ENCODE measurements at places on chromosomes 7 and 10.

DNA sequence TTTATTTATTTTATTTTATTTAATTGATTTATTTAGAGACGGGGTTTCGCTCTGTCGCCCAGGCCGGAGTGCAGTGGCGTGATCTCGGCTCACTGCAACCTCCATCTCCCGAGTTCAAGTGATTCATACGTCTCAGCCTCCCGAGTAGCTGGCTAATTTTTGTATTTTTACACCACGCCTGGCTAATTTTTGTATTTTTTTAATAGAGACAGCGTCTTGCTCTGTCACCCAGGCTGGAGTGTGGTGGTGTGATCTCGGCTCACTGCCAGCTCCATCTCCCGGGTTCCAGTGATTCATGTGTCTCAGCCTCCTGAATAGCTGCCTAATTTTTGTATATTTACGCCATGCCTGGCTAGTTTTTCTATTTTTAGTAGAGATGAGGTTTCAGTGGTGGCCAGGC lies 34.2 kb downstream of the AP5Z1 start:
- H3K4me3 ChIP-seq = no peak overlapping the region
- H3K27me3 ChIP-seq = no peaks in the 10 kb centered on the region
- no peaks in the 10 kb centered on the region for H3K4me1 ChIP-seq
- no peak for DNase-seq
- H3K36me3 ChIP-seq = no peaks in the 10 kb centered on the region

DNA sequence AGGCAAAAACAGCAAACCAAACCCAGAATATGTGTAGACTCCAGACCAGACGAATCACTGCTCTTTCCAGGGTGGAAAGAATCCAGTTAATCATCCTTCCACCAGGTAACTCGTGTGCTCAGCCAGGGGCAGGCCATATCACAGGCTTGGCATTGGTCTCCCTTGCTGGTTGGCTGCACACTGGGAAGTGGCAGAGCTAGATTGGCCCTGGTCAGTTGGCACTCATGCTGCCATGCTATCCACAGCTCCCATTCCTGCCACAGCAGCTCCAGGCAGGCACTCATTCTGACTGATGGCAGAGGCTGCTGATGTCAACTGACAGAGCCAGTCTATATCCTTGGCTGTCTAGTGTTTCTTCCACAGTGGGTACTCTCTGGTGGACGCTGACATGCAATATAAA lies 9.7 kb upstream of the GDF10 start:
- H3K36me3 ChIP-seq = no peaks in the 10 kb centered on the region
- H3K4me3 ChIP-seq = no peak overlapping the region
- peak; percentile 60 for DNase-seq
- H3K4me1 ChIP-seq = no peaks in the 10 kb centered on the region
- no peaks in the 10 kb centered on the region for H3K27me3 ChIP-seq

DNA sequence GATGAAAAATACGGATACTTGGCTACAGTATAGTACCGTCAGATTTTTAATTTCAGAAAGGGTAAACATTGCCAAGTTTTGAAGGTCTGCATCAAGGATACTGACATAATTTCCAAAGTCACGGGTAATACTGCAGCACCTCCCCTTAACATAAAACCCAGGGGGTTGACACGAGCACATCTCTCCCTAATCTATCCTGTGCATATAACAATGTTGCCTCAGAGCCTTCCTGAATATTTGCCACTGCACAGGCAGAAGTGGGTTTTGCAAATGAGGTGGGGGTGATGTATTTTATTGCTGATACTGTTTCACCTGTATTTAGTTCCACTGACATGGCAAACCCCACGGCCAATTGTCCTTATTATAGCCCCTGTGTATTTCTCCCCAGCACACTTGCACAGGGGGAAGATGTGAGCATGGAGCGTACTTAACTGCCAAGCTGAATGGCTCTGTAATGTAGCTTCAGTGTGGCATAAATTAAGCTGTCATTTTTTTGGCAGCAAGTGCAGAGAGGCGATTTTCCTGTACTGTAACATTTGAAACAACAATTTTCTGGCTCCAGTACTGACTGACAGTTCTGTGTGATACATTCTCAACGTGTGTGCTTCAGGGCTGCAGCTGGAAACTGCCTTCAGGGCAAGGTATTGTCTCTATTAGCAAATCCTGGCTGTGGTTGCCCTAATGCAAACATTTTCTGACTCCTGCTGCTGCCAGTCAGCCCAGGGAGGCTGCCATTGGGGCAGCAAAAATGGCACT lies 299.6 kb upstream of the SP4 start:
- no peaks in the 10 kb centered on the region for H3K36me3 ChIP-seq
- no peak overlapping the region for H3K4me3 ChIP-seq
- H3K27me3 ChIP-seq = no peaks in the 10 kb centered on the region
- no peaks in the 10 kb centered on the region for H3K4me1 ChIP-seq

DNA sequence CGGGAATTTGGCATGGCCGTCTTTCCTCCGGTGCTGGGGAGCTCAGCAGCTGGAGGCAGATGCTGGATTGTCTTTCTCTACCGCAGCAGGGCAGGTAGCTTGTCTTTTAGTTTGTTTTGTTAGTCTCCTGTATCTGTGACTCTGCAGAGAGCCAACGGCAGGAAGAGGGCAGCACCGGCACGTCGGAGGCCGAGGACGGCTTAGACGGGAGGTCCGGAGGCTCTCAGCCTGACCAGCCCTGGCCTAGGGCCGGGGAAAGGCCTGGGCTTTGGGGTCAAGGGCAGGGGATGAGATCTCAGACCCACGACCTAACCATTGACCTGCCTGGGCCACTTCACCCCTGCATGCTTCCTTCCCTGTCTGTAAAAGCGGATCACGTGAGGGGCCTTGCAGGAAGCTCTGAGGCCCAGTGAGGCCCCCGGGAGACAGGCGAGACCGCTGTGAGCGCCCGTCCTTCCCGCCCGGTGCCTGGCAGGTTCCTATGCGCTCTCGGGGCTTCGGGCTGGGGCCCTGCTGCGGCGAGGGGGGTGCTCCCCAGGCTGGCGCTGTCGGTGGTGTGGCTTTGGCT lies 72.7 kb downstream of the LHPP start:
- H3K36me3 ChIP-seq = no peaks in the 10 kb centered on the region
- H3K4me3 ChIP-seq = no peak overlapping the region
- H3K27ac ChIP-seq = no peak overlapping the region
- H3K4me1 ChIP-seq = peaks cover 10% of the 10 kb centered on the region
- DNase-seq = peak; percentile 81

DNA sequence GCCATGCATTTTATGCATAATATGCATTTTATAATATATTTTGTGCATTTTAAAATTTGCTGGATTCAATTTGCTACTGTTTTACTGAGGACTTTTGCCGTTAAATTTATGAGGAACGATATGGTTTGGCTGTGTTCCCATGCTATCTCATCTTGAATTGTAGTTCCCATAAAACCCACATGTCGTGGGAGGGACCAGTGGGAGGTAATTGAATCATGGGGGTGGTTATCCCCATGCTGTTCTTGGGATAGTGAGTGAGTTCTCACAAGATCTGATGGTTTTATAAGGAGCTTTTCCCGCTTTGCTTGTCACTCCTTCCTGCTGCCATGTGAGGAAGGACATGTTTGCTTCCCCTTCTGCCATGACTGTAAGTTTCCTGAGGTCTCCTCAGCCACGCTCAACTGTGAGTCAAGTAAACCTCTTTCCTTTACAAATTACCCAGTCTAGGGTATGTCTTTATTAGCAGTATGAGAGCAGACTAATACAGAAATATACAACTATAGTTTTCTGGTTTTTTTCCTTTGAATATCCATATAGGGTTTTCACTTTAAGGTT lies 201.4 kb upstream of the SH2B2 start:
- no peak overlapping the region for H3K27ac ChIP-seq
- H3K27me3 ChIP-seq = no peaks in the 10 kb centered on the region
- no peaks in the 10 kb centered on the region for H3K36me3 ChIP-seq
- no peak overlapping the region for H3K4me3 ChIP-seq

DNA sequence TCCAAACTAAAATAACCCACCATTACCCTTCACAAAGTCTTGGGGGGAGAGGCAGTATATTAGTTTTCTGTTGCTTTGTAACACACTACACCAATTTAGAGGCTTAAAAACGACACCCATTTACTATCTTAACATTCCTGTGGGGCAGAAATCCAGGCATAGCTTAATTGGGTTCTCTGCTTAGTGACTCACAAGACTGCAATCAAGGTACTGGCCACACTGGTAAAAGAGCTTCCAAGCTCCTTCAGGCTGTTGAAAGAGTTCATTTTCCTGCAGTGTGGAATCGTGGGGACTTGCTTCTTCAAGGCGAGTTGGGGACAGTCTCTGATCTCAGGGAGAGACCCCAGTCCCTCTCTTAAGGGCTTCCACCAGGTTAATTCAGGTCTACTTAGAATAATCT lies 139.1 kb downstream of the XPNPEP1 start:
- no peaks in the 10 kb centered on the region for H3K27me3 ChIP-seq
- no peaks in the 10 kb centered on the region for H3K4me1 ChIP-seq
- no peak overlapping the region for H3K4me3 ChIP-seq
- DNase-seq = no peak
- H3K27ac ChIP-seq = no peak overlapping the region
- no peaks in the 10 kb centered on the region for H3K36me3 ChIP-seq

DNA sequence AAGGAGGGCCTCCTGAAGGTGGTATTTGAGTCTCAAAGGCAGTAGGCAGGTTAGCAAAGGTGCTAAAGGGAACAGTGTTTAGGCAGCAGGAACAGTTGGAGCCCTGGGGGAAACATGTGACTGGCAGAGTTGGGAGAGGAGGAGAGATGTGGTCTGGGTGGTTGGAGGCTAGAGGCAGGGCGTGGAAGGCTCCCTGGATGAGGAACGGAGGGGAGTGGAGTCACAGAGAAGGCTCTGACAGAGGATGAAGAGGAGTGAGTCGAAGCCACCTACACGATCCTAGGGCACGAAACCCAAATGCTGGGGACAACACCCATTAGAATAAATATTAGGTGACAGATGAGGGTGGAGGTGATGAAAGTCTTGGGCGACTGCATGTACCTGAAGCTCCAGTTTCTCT lies 19.6 kb upstream of the MGMT start:
- no peak overlapping the region for H3K27ac ChIP-seq
- no peak overlapping the region for H3K4me3 ChIP-seq
- H3K36me3 ChIP-seq = no peaks in the 10 kb centered on the region
- no peak for DNase-seq
- H3K4me1 ChIP-seq = no peaks in the 10 kb centered on the region
- no peaks in the 10 kb centered on the region for H3K27me3 ChIP-seq

DNA sequence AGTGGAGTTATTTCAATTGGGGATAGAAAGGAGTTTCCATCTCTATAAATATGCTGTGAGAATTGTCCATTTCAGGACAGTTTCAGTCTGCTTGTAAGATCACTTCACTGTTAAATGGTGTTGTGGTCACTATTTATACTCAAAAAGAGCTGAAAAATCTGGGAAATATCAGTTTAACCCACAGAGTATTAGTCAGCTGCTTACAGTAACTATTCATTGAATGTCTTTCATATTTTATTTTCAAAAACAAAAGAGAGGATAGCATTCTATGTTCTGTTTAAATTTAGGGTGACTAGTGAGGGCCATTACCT lies 85.4 kb upstream of the PLXDC2 start:
- H3K4me1 ChIP-seq = no peaks in the 10 kb centered on the region
- H3K27me3 ChIP-seq = no peaks in the 10 kb centered on the region

- H3K36me3 ChIP-seq = no peaks in the 10 kb centered on the region
- H3K4me3 ChIP-seq = no peak overlapping the region
- no peaks in the 10 kb centered on the region for H3K4me1 ChIP-seq
- no peak overlapping the region for H3K27ac ChIP-seq
- DNase-seq = no peak
- H3K27me3 ChIP-seq = no peaks in the 10 kb centered on the region
These were observed 380.3 kb upstream of the ADARB2 start for GRCh38 chr10:2117641-2118040.

GRCh38 chr10:67878133-67878532 lies 6.3 kb upstream of the SIRT1 start:
- no peak overlapping the region for H3K27ac ChIP-seq
- no peak overlapping the region for H3K4me3 ChIP-seq
- DNase-seq = no peak
- no peaks in the 10 kb centered on the region for H3K27me3 ChIP-seq
- no peaks in the 10 kb centered on the region for H3K36me3 ChIP-seq

- no peak overlapping the region for H3K27ac ChIP-seq
- H3K36me3 ChIP-seq = no peaks in the 10 kb centered on the region
- no peak overlapping the region for H3K4me3 ChIP-seq
- H3K4me1 ChIP-seq = no peaks in the 10 kb centered on the region
These were observed 232.6 kb upstream of the FERD3L start for GRCh38 chr7:19377611-19378344.

GRCh38 chr7:16129431-16130110 lies 291.8 kb downstream of the CRPPA start:
- no peaks in the 10 kb centered on the region for H3K27me3 ChIP-seq
- no peak overlapping the region for H3K27ac ChIP-seq
- DNase-seq = no peak
- no peak overlapping the region for H3K4me3 ChIP-seq
- H3K4me1 ChIP-seq = no peaks in the 10 kb centered on the region

DNA sequence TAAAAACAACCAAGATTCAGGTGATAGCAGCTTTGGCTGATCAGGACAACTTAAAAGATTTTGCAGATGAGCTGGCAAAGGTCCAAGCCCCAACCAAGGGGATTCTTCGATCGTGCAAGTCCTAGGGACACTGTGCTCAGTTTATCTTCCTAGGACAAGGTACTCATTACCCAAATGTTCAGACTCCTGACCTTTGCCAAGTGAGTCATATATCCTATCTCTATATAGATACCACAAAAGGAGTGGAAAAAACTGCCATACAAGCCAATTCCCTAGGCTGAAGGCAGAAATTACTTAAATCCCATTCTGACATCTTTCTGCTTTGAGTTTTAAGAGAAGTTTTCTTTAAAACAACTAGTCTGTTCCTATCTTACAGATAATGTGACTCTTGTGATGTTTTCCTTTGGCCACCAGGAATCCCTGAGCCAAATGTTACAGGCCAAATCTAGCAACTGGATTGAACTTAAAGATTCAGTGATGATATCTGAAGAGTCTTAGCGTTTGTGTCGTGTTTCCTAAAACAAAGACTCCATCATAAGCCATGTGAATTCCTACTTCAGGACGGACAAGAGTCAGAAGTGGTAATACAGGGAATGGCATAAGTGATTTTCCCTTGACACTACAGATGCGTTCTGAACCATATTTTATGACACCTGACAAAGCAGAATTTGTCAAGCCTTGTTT lies 142.6 kb upstream of the ASAH2 start:
- no peak for DNase-seq
- H3K4me1 ChIP-seq = no peaks in the 10 kb centered on the region
- no peaks in the 10 kb centered on the region for H3K36me3 ChIP-seq
- H3K27me3 ChIP-seq = no peaks in the 10 kb centered on the region

- H3K36me3 ChIP-seq = no peaks in the 10 kb centered on the region
- peaks cover 6% of the 10 kb centered on the region for H3K4me1 ChIP-seq
- DNase-seq = no peak
- no peaks in the 10 kb centered on the region for H3K27me3 ChIP-seq
These were observed 29.6 kb upstream of the ZC3HAV1 start for GRCh38 chr7:139139150-139139549.

GRCh38 chr7:80136261-80137055 lies 1.8 kb downstream of the GNAI1 start:
- H3K36me3 ChIP-seq = no peaks in the 10 kb centered on the region
- peak overlapping the region; percentile 81 for H3K4me3 ChIP-seq
- no peak for DNase-seq
- peak overlapping the region; percentile 94 for H3K27ac ChIP-seq
- H3K4me1 ChIP-seq = peaks cover 8% of the 10 kb centered on the region
- H3K27me3 ChIP-seq = no peaks in the 10 kb centered on the region

Data from thyroid gland (tissue), 4 donors.